ENCODE measurements at places on chromosomes 13 and 19. TPM values are rescaled to one million over a fixed set of nuclear protein-coding genes. Genes with fewer than 3 reads are reported as not detected.

Gene LENG8
- 506 TPM for total RNA-seq

Gene TMEM238
- 20.0 TPM for total RNA-seq

Gene GGACT
- 4.4 TPM for total RNA-seq

Gene DNM2
- 315 TPM for total RNA-seq

Gene ZNF578
- 3.3 TPM for total RNA-seq

Gene LAIR2
- 1.3 TPM for total RNA-seq

Gene ZNF296
- total RNA-seq: 1.4 TPM

Gene TMEM190
- total RNA-seq: not detected

Gene SLC25A41
- total RNA-seq: 0.33 TPM

Gene SIGLEC5
- total RNA-seq: 0.26 TPM

Gene ZNF677
- 13.7 TPM for total RNA-seq

- no peaks in the 10 kb centered on the region for H3K27me3 ChIP-seq
- H3K4me1 ChIP-seq: no peaks in the 10 kb centered on the region
- H3K4me3 ChIP-seq: no peak overlapping the region
- no peak for DNase-seq
- H3K36me3 ChIP-seq: no peaks in the 10 kb centered on the region
- H3K27ac ChIP-seq: no peak overlapping the region
These were observed 106.5 kb upstream of the SGCG start for GRCh38 chr13:23074075-23074828.

DNA sequence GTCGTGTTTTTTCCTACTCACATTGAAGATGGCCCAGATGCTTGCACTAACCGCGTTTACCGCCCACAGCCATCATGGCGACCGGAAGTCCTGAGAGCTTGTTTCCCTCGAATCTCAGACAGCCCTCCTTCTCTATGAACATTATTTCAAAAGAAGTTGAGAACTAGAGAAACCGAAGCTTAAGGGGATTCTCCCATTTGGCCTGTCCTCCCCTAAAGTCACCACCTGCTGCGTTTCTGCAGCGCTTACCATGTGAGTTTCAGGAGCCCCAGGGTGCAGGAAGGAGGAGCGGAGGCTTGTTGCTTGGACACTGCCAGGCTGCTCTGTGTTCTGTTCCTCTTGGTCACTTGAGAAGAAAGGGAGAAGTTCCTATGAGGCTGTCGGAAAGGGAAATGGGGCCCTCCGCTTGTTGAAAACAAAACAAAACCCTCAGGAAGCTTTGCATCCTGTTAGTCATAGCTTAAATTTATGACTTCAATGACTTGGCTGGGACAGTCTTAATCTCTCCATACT lies 6.2 kb downstream of the CARD8 start:
- no peaks in the 10 kb centered on the region for H3K27me3 ChIP-seq
- H3K4me1 ChIP-seq: peaks cover 33% of the 10 kb centered on the region
- peak overlapping the region; percentile 83 for H3K4me3 ChIP-seq

DNA sequence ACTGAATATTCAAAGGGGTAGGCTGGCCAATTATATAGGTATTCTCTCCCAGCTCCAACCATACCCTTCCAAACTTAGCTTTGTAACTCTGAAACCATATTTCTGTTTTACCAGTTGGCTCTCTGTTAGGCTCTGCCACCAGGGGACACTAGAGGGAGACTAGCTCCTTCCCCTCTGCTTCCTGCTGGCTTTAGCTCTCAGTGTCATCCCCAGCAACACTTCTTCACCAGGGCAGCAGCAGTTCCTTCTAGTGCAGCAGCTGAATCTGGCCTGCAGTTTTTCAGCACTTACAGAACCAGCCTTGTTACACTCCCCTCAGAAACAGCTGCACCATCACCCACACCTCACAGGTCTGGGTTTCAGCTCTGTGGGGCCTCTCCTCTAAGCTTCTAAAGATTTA lies 51.0 kb upstream of the DOCK9 start:
- H3K27me3 ChIP-seq: no peaks in the 10 kb centered on the region
- peak; percentile 49 for DNase-seq
- no peaks in the 10 kb centered on the region for H3K4me1 ChIP-seq
- H3K27ac ChIP-seq: peak overlapping the region; percentile 2

- DNase-seq: no peak
- no peak overlapping the region for H3K27ac ChIP-seq
- no peaks in the 10 kb centered on the region for H3K4me1 ChIP-seq
- H3K27me3 ChIP-seq: peaks cover 5% of the 10 kb centered on the region
- H3K4me3 ChIP-seq: no peak overlapping the region
These were observed 128.2 kb upstream of the OBI1 start for GRCh38 chr13:78787190-78787589.

DNA sequence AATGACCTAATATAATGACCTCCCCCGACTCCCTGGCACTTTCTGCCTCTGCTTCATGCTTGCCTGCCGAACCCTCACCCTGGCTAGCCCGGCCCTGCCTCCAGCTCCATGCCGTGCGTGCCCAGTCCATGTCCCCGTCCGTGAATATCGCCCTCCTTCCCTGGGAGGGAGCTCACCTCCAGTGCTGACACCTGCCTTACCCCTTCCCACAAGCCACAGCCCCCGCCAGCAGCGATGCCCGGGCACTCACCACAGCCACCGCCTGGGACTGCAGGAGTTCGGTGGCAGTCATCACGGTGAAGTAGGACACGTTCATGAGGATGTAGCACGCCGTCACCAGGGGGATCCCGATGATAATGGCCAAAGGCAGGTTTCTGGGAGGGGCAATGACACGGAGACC lies 10.0 kb downstream of the SLC7A9 start:
- no peak for DNase-seq
- no peak overlapping the region for H3K27ac ChIP-seq
- H3K4me1 ChIP-seq: no peaks in the 10 kb centered on the region
- H3K4me3 ChIP-seq: no peak overlapping the region

DNA sequence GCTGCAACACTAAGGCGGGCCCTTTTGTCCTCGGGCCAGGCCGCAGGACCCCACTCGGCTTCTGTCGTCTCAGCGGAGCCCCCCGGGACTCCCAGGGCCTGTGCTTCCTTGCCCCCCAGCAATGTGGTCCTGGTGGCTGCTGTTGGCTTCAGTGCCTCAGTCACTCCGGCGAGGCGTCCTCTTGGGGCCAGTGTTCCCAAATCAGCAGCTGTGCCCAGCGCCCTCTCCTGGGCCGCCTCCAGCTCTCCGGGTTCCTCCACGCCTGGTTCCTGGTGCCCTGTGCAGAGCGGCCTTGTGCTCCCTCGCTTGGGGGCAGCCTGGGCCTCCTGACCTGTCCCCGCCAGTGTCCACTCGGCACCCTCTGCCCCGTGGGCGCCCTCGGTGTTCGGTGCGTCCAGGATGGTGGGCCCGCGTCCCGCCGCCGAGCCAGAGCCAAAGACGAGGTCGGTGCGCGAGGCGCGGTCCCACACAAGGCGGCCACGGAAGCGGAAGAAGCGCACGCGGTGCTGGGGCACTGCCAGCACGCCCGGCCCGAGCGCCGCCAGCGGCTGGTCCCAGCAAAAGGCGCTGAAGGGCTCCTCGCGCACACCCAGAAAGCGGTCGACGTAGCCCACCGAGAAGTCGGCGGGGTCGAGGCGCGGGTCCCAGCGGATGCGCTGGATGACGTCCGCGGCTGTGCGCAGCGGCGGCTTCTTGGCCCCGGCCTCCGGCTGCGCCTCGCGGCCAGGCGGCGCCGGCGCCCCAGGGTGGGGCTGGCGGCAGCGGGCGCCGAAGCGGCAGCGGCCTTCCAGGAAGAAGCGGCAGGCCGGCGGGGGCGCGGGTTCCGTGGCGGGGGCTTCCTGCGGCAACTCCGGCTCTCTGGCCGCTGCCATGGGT lies 685 bp downstream of the LENG9 start:
- H3K36me3 ChIP-seq: peaks cover 4% of the 10 kb centered on the region
- H3K4me1 ChIP-seq: peaks cover 7% of the 10 kb centered on the region
- H3K27ac ChIP-seq: peak overlapping the region; percentile 72
- peak overlapping the region; percentile 83 for H3K4me3 ChIP-seq

- no peak for DNase-seq
- H3K4me3 ChIP-seq: no peak overlapping the region
- H3K4me1 ChIP-seq: no peaks in the 10 kb centered on the region
- H3K27ac ChIP-seq: no peak overlapping the region
- no peaks in the 10 kb centered on the region for H3K27me3 ChIP-seq
- H3K36me3 ChIP-seq: no peaks in the 10 kb centered on the region
These were observed 194.1 kb downstream of the TDRD3 start for GRCh38 chr13:60590800-60591747.

DNA sequence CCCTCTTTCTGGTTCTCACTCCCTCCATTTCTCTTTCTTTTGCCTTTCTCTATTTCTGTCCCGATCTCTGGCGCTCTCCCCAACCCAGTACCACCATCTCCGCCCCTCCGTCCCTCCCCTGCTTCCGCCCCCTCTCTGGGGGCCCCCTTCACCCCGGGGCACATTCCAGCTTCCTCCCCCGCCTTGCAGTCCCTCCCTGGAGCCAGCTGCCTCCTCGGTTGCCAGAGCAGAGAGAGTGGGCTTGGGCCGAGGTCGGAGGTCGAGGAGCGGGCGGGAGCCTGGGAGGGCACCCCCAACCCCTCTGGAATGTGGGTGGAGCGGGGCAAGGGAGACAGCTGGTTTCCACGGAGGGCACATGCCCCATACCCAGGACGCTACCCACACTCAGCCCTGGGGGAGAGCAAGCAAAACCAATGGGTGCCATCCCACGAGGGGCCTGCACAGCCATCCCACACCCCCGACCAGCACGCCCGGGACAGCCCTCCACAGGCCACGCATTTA lies 6.5 kb upstream of the CIRBP start:
- H3K27me3 ChIP-seq: no peaks in the 10 kb centered on the region
- no peak overlapping the region for H3K4me3 ChIP-seq
- peak overlapping the region; percentile 99 for H3K27ac ChIP-seq
- H3K4me1 ChIP-seq: peaks cover 73% of the 10 kb centered on the region

GRCh38 chr19:40689339-40690049 lies 957 bp downstream of the NUMBL start:
- H3K27me3 ChIP-seq: no peaks in the 10 kb centered on the region
- peaks cover 4% of the 10 kb centered on the region for H3K36me3 ChIP-seq
- peaks cover 6% of the 10 kb centered on the region for H3K4me1 ChIP-seq
- H3K4me3 ChIP-seq: no peak overlapping the region
- DNase-seq: peak; percentile 30

GRCh38 chr19:2634228-2634951 lies 68.1 kb downstream of the GNG7 start:
- H3K36me3 ChIP-seq: no peaks in the 10 kb centered on the region
- no peak for DNase-seq
- H3K4me1 ChIP-seq: peaks cover 41% of the 10 kb centered on the region
- H3K4me3 ChIP-seq: no peak overlapping the region
- no peaks in the 10 kb centered on the region for H3K27me3 ChIP-seq

DNA sequence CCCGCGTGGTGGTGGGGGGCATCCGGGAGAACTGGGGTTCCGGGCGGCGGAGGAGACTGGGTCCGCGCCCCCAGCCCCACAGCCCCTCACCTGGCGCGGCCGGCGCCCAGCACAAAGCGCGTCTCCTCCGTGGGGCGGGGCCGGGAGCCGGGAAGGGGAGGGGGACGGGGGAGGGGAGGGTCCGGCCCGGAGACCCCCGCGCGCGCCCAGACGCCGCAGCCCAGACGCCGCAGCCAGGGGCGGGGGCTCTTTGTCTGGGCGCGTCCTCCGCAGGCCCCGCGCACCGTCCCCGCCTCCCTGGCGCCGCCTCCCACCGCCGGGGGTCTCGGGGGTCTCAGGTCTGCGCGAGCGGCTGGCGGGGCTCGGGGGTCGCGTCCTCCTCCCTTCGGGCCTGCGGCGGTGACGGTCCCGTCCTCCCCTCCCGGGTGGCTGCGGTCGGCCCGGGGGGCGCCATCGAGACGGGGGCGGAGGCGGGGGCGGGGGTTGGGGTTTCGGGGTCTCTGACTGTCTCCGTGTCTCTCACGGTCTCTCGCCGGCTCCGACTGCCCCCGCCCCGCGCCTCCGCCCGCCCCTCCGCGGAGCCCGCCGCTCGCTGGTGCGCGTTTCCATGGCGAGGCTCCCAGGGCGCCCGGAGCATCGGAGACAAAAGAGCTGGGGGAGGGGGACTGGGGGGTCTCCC lies at the start of gene PLPPR3:
Gene PLPPR3 (minus strand): TSS at position 131 of the 679 bp plus-strand sequence. CDS start 396 bp downstream, outside the sequence.
- H3K4me3 ChIP-seq: no peak within 1 kb of the TSS
- H3K27ac ChIP-seq: no peak within 1 kb of the TSS
- no peak for DNase-seq

DNA sequence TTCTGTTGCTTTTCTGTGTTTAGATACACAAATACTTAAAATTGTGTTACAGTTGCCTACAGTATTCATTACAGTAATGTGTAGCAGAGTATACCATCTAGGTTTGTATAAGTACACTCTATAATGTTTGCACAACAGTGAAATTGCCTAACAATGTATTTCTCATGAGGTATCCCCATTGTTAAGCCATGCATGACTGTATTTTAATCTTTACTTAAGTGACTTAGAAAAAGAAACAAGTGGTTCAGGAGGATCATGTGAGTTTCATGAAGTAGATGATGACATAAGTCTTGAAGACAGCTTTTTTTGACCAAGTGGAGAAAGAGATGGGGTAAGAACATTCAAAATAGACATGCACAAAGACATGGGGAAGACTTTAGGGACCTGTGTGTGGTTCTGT lies 8.4 kb upstream of the KCTD4 start:
- no peak for DNase-seq
- H3K4me3 ChIP-seq: no peak overlapping the region
- H3K27ac ChIP-seq: no peak overlapping the region
- no peaks in the 10 kb centered on the region for H3K27me3 ChIP-seq
- no peaks in the 10 kb centered on the region for H3K36me3 ChIP-seq

DNA sequence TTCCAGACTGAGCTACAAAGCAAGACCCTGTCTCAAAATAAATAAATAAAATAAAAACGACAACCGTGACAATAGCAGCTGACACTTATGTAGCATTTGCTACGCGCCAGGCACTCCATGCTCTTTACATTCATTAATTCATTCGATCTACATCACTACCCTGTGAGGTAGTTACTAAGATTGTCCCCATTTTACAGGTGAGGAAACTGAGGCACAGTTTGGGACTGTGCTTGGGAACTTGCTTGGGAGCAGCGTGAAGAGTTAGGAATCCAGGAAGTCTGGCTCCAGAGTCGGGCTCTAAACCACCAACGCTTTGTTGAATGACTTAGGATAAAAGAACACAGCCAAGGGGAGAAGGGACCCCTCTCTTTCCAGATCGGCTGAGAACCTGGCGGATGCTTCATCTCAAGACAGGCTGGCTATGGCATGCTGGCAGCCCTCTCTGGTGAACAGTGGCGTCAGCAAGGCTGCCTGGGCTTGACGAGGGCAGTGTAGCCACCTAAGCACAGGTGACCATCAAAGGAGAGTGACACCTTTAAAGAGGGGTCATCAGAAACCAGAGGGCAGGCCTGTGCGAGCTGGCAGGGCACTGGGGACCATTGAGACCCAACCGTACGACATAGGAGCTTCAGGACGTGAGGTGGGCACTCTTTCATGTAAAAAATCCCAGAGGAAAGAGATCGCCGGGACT lies 591 bp downstream of the DOHH start:
- no peak for DNase-seq
- H3K27me3 ChIP-seq: no peaks in the 10 kb centered on the region
- H3K27ac ChIP-seq: peak overlapping the region; percentile 97
